ENCODE measurements at places on chromosomes 3 and 15. TPM values are rescaled to one million over a fixed set of nuclear protein-coding genes. Genes with fewer than 3 reads are reported as not detected.

DNA sequence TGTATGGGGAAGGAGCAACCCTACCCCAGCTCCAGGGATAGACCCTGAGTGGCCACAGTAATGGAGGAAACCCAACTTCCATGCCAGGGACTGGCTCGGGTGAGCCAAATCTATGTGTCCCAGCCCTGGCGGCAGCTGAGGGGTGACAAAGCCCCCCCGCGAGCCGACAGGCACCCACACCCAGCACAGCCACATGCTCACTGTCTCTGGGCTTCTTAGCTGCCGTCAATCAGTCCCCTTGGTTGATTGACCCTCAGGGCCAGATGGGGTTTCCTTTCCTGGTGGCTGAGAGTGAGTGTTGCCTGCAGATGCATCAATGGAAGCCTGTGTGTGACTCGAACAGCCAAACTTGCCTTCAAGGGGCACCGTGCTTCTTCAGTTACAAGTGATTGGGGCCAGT lies 2.1 kb upstream of the OCA2 start:
- H3K4me1 ChIP-seq, result peaks cover 21% of the 10 kb centered on the region
- no peaks in the 10 kb centered on the region for H3K36me3 ChIP-seq
- H3K27ac ChIP-seq, result no peak overlapping the region
- no peak for DNase-seq
- no peak overlapping the region for H3K4me3 ChIP-seq

GRCh38 chr3:8472549-8472948 lies 29.1 kb upstream of the LMCD1 start:
- no peaks in the 10 kb centered on the region for H3K27me3 ChIP-seq
- H3K4me1 ChIP-seq, result no peaks in the 10 kb centered on the region
- no peak overlapping the region for H3K27ac ChIP-seq
- no peaks in the 10 kb centered on the region for H3K36me3 ChIP-seq
- H3K4me3 ChIP-seq, result no peak overlapping the region

DNA sequence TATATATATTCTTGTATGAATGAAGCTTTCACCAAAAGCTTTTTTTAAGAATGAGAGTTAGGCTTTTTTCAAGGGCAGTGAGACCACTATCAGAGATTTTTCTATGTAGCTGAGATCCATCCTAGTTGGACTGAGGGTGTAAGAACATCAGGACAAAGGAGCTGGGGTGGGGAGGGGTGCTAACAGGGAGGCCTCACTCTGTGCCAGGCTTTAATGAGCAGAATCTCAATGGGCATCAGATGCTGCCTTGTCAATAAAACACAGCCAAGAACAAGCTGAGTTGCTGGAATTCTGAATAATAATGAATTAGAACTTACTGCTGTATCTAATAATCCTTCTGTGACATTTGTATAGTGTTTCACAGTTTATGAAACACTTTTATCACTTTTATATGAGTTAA lies 41.4 kb upstream of the USP3 start:
- no peaks in the 10 kb centered on the region for H3K36me3 ChIP-seq
- no peak overlapping the region for H3K27ac ChIP-seq
- H3K4me3 ChIP-seq, result no peak overlapping the region
- DNase-seq, result no peak

DNA sequence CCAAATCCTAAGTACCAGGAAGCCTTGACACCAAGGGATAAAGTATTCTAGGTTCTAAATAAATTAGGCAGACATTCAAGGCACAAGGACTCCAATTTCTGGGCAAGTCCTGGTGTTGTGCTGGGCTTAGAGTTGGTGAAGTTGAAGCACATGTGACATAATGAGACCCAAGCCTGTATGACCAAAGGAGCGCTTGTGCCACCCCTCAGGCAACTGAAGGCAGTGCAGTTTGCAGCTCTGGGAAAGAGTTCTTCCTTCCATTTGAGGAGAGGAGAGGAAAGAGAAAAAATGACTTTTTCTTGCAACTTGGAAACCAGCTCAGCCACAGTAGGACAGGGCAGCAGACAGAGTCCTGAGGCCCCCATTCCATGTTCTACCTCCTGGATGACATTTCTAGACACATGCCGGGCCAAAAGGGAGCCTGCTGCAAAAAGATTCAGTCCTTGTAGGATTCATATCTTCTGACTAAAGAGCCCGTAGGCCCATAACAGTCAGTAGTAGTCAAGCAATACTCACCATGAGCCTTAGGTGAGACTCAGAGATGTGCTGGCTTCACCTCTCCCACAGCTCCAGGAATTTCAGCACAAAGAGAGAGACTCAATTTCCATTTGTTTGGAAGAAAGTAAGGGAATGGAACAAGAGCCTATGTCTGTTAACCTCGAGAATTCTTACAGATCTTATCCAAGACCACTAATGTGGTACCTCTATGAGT lies 588.8 kb upstream of the BCHE start:
- no peak overlapping the region for H3K27ac ChIP-seq
- no peaks in the 10 kb centered on the region for H3K27me3 ChIP-seq
- no peak for DNase-seq
- no peaks in the 10 kb centered on the region for H3K36me3 ChIP-seq
- no peak overlapping the region for H3K4me3 ChIP-seq

GRCh38 chr3:128285042-128285966 lies 132.0 kb downstream of the EEFSEC start:
- H3K27ac ChIP-seq, result no peak overlapping the region
- no peaks in the 10 kb centered on the region for H3K4me1 ChIP-seq
- H3K36me3 ChIP-seq, result no peaks in the 10 kb centered on the region
- H3K27me3 ChIP-seq, result no peaks in the 10 kb centered on the region
- H3K4me3 ChIP-seq, result no peak overlapping the region

Gene GASK1A
- total RNA-seq, result not detected

Measured in CD8-positive, alpha-beta memory T cell (primary cell).